ENCODE measurements at places on chromosomes 5 and 9. TPM values are rescaled to one million over a fixed set of nuclear protein-coding genes. Genes with fewer than 3 reads are reported as not detected.

The FLT4 gene
- total RNA-seq = 93.0 TPM

The ARRDC3 gene
- total RNA-seq = 73.6 TPM

The C5orf24 gene
- 74.5 TPM for total RNA-seq

The WDR31 gene
- 0.29 TPM for total RNA-seq

The AGTPBP1 gene
- total RNA-seq = 19.6 TPM

The PPIP5K2 gene
- total RNA-seq = 41.8 TPM

The ADGRD2 gene
- total RNA-seq = not detected

The CDH18 gene
- total RNA-seq = not detected

The CCNI2 gene
- under 0.01 TPM for total RNA-seq

The PRRX2 gene
- 0.38 TPM for total RNA-seq

The GPR21 gene
- total RNA-seq = 1.3 TPM

The COQ4 gene
- total RNA-seq = 45.7 TPM

The FAT2 gene
- under 0.01 TPM for total RNA-seq

The FOXD4L5 gene
- total RNA-seq = not detected

The GRXCR2 gene
- not detected for total RNA-seq
